ENCODE measurements at places on chromosomes 11 and 22. TPM values are rescaled to one million over a fixed set of nuclear protein-coding genes. Genes with fewer than 3 reads are reported as not detected.

ARHGEF17 gene
- total RNA-seq = 47.6 TPM

- DNase-seq = no peak
Measured at GRCh38 chr11:95608093-95608492, 181.5 kb downstream of the FAM76B start.

- DNase-seq = no peak
Measured at GRCh38 chr11:30454111-30454510, 131.2 kb downstream of the ARL14EP start.

GRCh38 chr11:45924036-45924915, 1.8 kb downstream of the LARGE2 start:
- DNase-seq = peak; percentile 41

GRCh38 chr11:118742304-118742703, 48.7 kb downstream of the DDX6 start:
- no peak for DNase-seq

KIRREL3 gene
- 1.0 TPM for total RNA-seq

GRCh38 chr22:20566420-20567260, 59.2 kb downstream of the MED15 start:
- peak; percentile 58 for DNase-seq

DNA sequence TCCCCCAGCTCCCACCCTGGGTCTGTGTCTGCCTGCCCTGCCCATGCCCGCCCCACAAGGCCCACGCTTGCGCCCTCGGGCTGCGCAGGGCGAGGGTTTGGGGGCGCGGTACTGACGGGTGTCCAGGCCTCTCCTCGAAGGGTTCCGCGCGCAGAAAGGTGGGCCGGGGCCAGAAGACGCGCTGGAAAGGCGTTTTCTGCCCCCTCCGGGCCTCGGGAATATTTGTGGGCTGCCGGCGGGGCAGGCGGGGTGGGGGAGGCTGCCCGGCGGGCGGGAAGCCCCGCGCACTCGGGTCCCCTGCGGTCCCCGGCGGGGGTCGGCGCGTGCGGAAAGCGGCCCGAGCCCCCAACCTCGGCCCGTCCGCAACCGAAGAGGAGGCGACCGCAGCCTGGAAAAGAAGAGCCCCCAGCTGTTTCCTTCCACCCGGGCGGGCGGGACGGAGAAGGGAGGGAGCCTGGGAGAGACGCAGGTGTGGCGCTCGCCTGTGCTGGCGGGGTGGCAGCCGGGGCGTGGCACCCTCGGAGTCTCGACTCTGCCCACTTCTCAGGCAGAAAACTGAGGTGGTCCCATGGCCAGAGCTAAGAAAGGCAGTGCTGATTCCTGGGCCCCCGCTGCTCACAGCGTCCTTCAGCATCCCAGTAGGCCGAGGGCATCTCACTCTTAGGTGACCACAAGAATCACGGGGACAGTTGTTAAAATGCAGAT, 59.0 kb downstream of the THAP12 start:
- DNase-seq = no peak

DNA sequence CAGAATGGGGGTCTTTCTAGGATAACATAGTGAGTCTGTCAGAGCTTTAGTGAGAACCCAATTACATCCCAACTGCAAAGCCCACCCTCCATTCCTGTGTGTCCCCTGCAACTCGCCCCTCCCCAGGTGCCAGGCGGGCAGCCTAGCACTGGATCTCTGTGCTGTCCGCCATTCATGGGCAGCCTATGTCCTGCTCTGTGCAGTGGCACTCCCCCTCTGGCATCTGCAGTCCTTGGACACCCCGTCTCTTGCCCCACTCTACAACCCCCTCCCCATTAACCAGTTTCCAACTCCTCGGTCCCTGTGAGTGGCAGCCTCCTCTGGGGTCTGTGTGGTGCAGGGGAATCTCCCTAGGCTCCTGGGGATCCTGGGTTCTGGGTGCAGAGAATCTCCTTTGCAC, 37.0 kb downstream of the MYO7A start:
- DNase-seq = peak; percentile 7

PDGFB gene
- 9.3 TPM for total RNA-seq

GRCh38 chr22:49307481-49307830, 520.2 kb downstream of the BRD1 start:
- no peak for DNase-seq

GRCh38 chr11:133974836-133975487, 18.2 kb upstream of the IGSF9B start:
- DNase-seq = no peak

DNA sequence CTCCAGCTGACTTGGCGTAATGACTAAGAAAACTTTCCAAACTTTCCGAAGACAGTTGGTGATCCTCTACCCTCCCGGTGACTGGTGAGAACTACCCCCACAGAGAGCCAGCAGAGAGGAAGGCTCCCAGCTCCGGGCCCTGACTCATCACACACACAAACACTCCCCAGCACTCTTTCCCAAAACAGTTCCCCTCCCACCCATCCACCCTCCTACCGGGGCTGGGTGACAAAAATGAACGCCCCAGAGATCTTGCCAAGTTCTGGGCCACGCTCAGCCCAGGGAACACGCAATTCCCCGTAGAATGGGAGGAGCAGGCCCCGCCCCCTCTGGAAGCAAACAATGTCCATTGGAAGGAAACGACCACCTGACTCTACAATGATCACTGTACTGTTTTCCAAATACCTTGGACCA, 21.3 kb upstream of the JAM3 start:
- DNase-seq = peak; percentile 92

DNA sequence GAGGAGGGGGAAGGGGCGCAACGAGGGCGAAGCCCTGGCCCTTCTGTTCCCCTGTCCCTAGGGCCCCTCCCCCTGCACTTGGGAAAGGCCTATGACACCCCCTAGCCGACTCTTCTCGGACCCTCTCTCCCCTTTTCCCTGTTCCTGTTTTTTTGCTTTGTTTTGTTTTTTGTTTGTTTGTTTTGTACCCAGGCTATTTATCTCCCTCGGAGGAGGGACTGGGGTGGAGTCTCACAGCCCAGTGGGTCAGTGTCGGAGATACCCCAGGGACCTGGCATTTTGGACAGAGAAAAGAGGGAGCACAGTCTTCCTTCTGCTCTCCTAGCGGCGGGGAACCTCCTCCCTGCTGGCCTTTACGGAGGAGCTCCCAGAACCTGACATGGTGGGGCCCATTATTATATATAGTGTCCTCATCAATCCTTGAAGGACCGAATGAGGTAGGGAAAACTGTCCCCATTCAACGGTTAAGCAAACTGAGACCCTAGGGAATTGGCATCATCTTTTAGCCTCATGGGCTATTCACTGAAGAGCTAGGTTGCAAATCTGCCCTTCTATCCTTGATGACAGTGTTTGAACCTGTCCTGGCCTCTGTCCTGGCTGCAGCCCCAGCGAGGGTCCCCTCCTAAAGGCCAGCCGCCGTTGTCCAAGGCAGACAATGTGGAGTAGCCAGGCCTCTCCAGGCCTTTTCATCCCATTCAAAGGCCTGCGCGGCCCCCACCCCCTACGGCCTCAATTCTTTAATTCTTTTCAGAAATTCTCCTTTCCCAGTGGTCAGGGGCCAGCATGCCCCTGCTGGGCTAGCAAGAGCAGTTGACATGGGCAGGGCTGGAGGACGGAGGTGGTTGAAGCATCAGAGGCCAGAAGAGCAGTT, 911 bp downstream of the EMID1 start:
- no peak for DNase-seq

- no peak for DNase-seq
Measured at GRCh38 chr11:35785287-35786167, 123.0 kb downstream of the TRIM44 start.

DNA sequence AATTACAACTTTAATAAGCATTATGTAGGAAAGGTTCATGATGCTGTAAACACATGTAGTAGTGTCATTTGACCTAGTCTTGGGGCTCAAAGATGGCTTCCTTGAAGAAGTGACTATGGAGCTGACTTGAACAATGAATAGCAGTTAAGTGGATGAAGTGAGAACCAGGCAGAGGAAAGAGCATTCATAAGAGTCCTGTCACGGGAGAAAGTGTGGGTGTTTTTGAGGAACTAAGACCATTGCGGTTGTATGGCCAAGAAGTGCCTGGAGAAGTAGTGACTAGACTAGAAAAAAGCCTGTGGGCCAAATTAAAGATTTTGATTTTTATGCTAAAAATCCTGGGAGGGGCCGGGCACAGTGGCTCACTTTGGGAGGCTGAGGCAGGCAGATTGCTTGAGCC, 7.2 kb upstream of the IL18BP start:
- no peak for DNase-seq

DNA sequence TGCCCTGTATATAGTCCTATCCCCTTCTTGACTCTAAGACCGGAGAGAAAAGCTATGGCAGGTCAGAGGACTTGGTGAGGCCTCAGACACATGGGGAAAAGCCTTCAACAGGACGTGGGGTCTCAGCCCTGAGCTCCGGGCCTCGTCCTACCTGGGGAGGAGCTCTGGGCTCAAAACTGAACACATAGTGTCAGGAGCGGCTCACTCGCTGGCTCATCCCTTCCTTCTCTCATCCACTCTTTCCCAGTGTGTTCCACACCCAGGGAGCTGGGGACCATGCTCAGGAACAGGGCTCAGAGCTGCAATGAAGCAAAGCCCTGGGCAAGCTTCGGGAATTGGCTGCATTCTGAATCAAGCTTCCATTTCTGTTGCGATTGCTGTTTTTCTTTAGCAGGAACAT, 14.5 kb downstream of the ADAMTS15 start:
- no peak for DNase-seq

GRCh38 chr22:46366801-46367706, 31.5 kb downstream of the TRMU start:
- DNase-seq = peak; percentile 45

DNA sequence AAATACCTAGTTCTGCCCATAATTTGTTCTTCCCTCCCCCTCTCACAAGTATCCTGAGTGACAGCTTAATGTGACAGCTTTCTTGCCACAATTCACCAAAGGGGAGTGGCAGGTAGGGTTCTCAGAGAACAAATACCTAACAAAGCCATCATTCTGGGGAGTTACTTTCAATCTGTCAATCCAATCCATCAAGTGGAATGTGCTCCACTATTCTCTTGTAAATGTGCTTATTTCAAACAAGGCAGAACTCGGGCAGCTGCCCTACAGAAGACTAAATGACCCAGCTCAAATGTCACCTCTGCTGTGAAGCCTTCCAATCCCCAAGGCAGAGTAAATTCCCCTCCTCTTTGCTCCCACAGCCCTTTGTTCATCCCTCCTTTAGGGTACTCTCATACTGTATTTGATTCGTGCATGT, 27.8 kb downstream of the LGR4 start:
- no peak for DNase-seq

Data from right cardiac atrium (tissue), 5 donors.